Activated T-cell treated with anti-CD3 and anti-CD28 coated beads, Interleukin-2, amount 50 U/mL, for 1 hour (primary cell): ENCODE measurements at places on chromosomes 12 and 14.

DNA sequence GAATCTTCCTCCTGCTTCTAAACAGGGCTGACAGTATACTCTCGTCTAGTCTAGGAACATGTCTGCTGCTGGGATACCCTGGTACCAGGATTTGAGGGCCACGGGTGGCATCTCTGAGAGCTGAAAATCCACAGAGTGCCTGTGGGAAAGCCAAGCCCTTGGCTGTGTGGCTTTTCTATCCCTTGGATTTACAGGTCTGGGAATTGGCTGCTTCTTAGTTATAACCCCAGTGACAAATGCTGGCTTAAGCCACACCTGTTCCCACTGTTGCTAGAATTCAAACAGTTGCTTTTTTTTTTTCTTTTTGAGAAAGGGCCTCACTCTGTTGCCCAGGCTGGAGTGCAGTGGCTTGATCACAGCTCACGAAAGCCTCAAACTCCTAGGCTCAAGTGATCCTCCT, 14.3 kb upstream of the RIN3 start:
- DNase-seq = no peak

DNA sequence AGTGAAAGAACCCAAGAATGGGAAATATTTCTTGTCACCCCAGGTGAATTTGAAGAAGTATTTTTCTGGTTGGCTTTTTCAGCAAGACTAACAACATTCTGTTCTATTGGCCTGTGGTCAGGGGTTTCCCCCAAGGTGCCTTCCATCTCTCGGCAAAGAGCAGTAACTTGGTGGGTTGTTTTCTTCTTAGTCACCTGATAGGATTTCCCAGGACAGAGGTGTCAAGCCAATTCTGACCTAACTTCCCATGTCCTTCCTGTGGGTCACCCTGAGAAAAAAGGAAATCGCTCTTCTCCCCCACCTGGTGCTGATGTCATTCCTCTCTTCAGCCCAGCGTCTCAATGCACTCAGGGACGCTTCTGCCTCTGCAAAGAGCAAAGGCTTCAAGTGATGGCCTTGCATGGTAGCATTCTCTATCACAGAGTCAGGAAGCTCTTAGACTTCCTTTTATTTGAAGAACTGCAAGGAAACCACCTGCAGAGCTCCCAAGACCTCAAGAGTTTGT, 16.1 kb upstream of the IFNG start:
- DNase-seq = peak; percentile 64

- DNase-seq = no peak
These were observed 797 bp downstream of the ESPL1 start for GRCh38 chr12:53268630-53269562.

- DNase-seq = no peak
These were observed 2.9 kb downstream of the TMEM63C start for GRCh38 chr14:77184396-77185092.

DNA sequence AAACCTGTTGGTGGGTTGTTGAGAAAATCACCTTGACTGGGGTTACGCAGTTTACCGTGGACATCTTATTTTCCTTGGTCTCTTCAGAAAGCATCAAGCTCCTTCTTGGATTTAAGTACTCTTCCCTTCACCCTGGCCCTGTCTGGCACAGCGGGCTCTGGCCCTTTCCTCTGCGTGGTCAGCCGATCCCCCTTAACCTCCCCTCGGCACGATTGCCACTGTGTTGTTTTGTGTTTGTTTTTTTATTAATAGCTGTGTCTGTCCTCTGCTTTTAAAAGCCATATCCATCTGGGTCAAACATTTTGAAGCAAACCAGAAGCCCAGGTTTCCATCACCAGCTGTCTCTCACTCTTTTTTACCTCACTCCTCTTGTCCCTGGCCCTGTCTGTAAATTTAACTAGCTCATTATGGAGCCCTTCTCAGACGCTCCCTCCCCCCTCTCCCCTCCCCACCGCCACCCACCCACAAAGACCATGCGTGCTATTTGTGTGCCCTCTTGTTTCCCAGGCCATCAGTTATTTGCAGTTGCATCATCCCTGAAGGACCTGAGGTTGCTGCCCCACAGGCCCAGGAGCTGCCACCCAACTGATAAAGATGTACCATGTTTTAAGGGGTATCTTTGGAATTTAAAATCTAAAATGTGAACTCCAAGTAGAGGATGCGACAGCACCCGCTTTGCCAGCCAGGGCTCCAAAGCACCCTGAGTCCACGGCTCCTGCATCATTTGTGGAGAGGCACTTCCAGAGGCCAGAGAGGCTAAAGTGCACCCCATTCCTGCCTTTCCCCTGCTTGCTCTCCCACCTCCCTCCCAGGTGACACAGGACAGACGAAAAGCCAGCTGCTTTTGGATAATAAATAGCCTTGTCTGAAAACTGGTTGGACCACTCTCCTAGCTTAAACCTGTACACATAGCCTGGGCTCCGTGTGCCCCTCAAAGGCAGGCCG, 3.9 kb downstream of the BCL11B start:
- peak; percentile 50 for DNase-seq

- no peak for DNase-seq
These were observed 79.7 kb upstream of the MYF6 start for GRCh38 chr12:80627782-80628181.

DNA sequence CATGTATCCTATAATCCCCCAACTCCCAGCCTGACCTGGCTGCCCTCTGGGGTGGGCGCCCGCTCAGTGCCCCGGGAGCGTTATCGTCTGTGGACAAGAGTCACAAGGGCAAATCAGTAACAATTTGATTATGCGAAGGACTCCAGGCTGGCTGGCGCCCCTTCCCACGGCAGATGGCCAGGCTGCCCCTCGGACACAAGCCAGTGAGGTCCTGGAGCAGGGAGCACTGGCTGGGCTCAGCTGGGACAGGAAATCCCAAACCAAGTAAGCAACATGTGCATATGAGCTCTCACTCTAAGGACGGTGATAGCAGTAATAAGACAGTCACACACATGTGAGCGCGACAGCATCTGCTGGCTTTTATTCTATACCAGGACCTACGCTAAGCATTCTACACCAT, 59.3 kb upstream of the FAM222A start:
- no peak for DNase-seq

DNA sequence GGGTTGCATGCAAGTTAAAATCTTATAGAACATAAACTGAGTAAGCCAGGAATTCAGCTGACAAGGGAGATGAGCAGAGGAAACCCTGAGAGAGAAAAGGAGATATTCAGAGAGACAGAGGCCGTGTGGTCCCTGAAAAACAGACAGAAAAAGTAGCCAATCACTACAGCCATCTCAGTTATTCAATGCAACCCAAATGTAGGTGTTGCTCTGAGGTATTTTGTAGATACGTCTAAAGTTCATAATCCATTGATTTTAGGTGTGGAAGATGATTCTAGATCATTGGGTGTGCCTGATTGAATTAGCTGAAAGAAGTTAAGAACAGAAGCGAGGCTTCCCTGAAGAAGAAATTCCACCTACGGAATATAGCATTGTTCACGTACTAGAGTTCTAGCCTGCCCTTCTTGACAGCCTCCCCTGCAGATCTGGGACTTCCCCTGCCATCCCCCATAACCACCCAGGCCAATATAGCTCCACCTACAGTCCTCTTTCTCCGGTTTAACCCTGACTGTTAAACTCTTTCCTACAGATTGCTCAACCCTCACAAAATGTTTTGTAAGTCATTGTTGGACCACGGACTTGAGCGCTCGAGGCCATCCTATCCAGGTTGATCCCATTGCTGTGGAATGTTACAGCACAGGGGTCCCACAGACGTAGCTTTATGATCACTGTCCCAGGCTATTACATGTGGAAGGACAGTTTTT, 21.7 kb downstream of the AICDA start:
- DNase-seq = no peak

GRCh38 chr12:124159655-124160054, 135.2 kb upstream of the RFLNA start:
- DNase-seq = no peak

GRCh38 chr14:94392510-94392935, 4.1 kb upstream of the SERPINA1 start:
- no peak for DNase-seq

DNA sequence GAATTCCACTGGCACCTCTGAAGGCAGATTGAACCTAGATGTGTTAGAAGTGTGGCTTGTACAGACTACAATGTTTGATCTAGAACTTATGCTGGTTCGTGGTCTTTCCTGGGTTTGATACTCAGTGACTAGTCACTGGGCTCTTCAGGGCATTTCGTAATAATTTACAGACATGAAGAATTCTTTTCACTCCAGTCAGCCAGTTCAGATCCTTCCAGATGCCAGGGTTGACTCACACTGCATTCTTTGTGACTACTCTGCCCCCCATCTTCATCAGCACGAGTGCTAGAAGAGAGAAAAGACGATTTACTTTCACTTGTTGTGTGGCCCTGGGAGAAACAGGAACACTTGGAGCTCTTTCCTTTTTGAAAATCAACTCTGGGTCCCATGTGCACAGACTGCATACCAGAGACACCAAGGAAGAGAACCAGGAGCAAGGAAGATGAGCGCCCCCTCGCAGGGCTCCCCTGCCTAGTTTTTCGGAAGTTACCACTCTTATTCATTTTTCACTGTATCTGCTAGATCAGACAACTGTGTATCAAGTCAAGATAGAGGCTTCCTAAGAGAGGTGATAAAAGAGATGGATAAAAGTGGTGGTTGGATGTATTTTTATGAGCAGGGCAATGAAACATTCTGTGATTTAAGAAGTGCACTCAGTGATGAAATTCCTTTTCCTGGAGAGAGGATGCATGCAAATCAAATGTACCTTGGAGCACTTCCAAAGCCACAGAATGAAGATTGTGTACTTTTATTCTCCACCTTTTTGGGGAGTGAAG, 33.5 kb upstream of the EVL start:
- DNase-seq = no peak

GRCh38 chr14:83556065-83556464, 1973.9 kb upstream of the FLRT2 start:
- no peak for DNase-seq

DNA sequence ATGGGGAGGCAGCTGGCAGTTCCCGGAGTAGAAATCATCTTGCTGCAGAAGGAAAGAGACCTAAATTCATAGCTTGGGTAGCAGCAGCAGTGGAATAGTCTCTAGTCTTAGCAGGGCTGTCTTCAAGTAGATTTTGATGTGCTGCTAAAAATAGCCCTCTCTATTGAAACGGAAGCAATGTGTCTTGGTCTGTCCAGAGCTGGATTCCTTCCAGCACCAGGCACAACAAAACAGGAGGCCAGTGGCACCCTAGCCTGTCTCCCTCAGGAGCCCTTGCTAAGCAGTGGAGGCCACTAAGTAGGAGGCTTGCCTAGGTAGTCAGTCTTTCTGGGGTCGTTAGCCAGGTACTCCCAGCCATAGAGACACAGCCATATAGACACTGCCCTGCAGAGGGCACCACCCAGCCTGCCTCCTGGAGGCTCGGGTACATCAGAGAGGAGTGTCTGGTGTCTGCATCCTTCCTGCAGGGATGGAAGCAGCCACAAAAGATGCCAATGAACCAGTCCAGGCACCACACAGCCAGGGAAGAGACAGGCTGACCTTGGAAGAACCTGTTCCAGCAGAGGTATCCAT, 97.5 kb downstream of the CRACR2A start:
- DNase-seq = no peak

DNA sequence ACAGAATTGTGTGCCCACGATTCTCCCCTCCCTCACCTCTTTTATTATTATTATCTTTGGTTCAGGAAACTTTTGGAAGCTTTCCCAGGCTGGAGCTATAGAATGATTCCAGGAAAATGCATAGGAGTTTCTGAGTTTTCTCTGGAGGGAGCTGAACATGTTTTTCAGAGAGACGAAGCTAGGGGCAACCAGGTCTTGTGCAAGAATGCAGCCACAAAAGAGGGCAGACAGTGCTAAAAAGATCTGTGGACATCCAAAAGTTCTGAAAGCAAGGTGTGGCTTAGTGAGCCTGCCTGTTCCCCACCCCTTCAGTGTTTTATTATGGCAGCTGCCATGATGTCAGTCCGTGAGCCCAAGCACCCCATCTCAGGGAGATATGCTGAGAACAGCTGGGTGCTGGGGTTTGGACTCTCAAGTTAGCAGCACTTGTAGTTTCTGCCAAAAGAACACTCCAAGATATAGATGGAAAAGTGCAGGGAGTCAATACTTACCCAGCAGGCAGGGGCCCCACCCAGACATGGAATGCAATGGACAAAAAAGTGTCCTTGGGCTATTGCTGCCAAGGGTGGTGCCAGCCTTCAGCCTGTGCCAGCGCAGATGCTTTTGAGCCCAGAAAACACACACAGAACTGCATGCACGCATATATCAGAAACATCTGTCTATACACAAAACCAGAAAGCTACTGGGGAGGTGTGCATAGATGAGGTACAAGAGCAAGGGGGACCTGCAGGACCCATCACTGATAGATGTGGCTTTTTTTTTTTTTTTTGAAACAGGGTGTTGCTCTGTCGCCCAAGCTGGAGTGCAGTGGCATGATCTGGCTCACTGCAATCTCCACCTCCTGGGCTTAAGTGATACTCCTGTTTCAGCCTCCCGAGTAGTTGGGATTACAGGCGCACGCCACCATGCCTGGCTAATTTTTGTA, 17.0 kb upstream of the IRF2BPL start:
- no peak for DNase-seq

DNA sequence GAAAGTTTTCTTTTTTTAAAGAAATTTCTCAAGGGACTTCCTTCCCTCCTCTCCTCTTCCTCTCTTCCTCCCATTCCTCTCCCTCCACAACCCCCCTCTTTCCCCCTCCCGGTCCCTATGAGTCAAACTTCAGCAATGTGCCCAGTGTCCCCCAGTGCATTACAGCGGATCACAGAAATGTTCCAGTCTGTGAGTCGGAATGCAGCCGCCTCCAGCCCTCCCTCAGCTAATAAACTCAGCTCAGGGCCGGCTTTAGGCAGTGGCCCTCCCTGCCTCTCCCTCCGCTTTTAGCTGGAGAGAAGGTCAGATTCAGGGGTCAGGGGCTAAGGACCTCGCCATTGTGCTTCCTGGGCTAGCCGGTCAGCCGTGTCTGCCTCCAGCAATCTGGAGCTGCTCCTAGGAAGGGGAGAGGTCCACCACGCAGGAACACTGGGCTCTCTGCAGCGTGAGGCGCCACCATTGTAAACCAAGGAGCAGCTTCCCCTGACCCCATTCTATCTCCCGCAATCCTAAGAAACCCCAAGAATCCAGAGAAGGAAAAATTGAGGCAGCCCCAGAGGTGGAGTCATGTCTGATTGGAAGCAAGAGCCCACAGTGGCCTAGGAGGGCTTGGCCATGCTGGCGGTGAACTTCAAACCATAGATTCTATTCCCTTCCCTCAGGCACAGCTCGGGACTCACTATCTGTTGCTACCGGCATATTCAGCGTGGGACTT, 1.1 kb upstream of the HDAC7 start:
- DNase-seq = no peak

- no peak for DNase-seq
These were observed 6.5 kb downstream of the AMDHD1 start for GRCh38 chr12:95949477-95950206.
